Inflammatory macrophage (primary cell): ENCODE measurements at places on chromosomes 6 and 20.

DNA sequence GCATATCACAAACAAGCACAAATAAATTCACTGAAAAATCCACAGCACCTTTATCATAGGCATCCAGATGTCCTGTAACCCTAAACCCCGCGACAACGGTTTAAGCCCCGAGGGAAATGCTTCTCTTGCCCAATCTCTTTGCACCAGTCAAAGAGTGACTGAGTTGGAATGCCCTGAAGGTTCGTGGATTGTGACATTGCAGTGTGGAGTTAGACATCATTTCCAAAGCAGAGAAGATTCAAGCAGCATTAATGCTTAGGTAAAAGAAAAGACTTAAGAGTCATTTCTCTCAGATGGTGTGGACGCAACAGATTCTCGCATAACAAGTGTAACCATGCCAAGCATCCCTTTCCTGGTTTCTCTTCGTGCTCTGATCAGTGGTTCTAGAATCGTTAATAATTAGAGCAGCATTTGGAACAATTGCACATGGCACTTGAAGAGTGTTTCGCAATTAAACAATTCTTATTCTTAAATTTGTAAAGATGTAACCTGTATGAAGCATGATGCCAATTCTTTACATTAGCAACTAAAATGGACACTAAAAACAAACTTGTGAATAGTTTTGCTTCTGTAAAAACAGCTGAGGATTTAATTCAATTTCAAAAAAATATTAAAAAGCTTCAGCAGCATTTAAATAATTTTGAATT lies 121.6 kb downstream of the HIVEP2 start:
- no peak for DNase-seq

GRCh38 chr6:142500250-142500786 lies 198.5 kb downstream of the ADGRG6 start:
- DNase-seq, result no peak

- DNase-seq, result no peak
Observed at GRCh38 chr6:14824484-14825275, 421.2 kb upstream of the JARID2 start.

GRCh38 chr20:15706719-15707118 lies 866.5 kb downstream of the KIF16B start:
- DNase-seq, result no peak

DNA sequence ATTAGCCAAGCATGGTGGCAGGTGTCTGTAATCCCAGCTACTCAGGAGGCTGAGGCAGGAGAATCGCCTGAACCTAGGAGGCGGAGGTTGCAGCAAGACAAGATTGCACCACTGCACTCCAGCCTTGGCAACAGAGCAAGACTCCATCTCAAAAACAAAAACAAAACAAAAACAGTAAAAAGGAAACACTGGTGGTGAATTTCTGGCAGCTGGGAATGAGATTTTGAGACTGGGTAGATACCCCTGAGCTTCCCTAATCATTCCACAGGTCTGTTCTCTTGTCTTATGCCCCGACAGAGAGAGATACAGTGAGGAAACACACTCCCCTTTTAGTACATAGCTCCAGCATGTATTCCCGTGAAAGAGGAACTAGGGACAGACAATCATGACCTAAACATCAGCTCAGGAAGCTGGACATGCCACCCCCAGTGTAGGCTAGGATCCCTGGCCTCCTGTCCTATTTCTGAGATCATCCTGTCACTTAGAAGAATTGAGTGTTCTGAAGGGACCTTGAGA lies 9.6 kb downstream of the MAN1A1 start:
- DNase-seq, result peak; percentile 90

DNA sequence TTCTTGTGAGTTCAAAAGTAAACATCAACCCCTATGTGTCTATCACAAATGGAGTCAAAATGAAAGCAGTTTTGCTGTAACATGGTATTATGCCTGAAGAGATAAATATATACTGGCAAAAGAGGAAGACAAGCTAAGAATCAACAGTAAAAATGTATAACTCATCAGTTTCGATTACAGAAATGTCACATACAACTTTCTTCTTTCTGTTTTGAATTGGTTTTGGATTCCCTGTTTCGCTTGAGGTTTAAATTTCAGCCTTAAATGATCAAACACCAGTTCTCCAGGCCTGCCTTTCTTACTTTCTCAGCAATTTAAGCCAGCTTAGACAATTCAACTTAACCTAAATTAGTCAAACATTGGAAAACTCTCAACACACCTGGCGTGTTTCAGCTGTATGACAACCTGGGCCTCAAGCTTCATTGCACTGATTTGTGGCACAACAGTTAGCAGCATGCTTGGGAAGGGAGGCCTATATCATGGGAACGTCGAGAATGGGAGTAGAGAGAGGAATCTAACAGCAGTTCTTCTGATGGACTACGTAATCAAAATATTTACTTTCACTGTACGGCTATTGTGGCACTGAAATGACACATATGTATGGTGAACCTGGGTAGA lies 51.9 kb upstream of the MARCKS start:
- peak; percentile 35 for DNase-seq

GRCh38 chr6:16033214-16033613 lies 95.7 kb upstream of the MYLIP start:
- no peak for DNase-seq

DNA sequence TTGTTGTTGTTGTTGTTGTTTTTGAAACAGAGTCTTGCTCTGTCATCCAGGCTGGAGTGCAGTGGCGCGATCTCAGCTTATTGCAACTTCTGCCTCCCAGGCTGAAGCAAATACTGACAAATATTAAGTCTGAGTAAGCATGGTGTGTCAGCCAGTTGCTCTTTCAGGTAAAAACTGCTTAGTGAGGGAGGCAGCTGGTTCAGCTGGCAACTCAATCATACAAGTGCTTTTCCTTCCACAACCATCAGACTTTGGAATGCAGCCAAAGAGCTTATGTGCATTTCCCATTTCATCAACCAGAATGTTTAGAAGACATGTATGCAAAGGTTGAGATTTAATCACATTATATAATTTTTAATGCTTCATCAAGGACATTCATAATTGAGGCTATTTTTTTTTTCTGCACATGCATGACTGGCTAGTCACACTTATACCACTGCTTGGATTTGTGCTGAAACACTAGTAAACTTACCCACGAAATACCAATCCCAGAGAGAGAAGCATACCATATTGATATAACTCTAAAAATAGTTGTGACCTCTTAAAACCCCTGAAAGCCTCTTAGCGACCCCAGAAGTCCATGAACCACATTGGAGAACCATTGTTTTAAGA lies 56.0 kb downstream of the CLIC5 start:
- DNase-seq, result peak; percentile 2

- no peak for DNase-seq
Observed at GRCh38 chr6:29663300-29664042, 6.6 kb downstream of the MOG start.

GRCh38 chr6:100704961-100705360 lies 176.2 kb downstream of the ASCC3 start:
- DNase-seq, result no peak

DNA sequence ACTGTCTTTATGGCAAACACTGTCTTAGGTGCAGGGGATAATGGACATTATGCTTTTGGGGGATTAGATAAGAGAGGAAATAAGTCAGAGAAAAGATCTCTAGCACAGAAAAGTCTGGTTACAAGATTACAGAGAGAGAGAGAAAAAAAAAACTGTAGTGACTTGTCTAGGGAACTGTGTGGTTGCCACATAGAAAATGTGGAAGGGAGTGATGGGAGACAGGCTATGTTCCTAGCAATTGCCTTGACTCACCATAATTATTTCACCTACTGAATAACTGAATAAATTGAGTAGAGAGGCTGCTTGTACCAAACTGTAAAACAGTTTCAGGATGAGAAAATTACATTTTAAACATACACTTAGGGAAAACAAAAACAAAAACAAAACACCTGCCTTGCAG lies 229.7 kb downstream of the LAMA2 start:
- DNase-seq, result no peak
